Ovary (tissue), 10 donors: ENCODE measurements at places on chromosomes 12 and 14.

GRCh38 chr12:87603727-87604126 is 425.5 kb downstream of the C12orf50 start:
- H3K4me3 ChIP-seq = no peak overlapping the region
- no peak for DNase-seq
- no peak overlapping the region for H3K27ac ChIP-seq
- H3K27me3 ChIP-seq = no peaks in the 10 kb centered on the region

- no peaks in the 10 kb centered on the region for H3K36me3 ChIP-seq
- no peak for DNase-seq
- no peak overlapping the region for H3K27ac ChIP-seq
These were observed 170.9 kb downstream of the DUSP6 start for GRCh38 chr12:89181271-89181920.

GRCh38 chr12:95809000-95809680 is 18.6 kb upstream of the NTN4 start:
- H3K27ac ChIP-seq = no peak overlapping the region
- no peaks in the 10 kb centered on the region for H3K27me3 ChIP-seq
- no peaks in the 10 kb centered on the region for H3K4me1 ChIP-seq
- no peak for DNase-seq
- no peaks in the 10 kb centered on the region for H3K36me3 ChIP-seq

- no peak for DNase-seq
- H3K4me3 ChIP-seq = no peak overlapping the region
- no peak overlapping the region for H3K27ac ChIP-seq
- H3K36me3 ChIP-seq = no peaks in the 10 kb centered on the region
- H3K27me3 ChIP-seq = no peaks in the 10 kb centered on the region
These were observed 13.1 kb downstream of the KRT85 start for GRCh38 chr12:52354200-52354599.

DNA sequence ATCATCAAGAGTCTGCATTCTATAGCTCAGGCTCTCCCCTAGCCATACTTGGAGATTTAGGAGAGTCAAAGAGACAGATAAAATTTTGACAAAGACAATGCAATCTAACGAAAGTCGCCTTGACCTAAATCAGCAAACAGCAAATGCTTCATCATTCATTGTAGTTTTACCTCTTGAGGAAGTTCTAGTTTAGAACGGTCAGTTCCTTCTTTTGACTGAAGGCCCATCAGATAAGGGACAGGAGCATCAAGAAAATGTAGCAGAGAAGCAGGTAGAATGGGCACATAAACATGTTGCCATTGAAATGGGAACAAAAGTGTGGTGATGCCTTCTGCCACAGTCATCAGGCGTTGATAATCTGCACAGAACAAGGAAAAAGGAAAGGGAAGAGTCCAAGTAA is 130.9 kb downstream of the DENND5B start:
- no peak for DNase-seq
- H3K27ac ChIP-seq = no peak overlapping the region
- H3K36me3 ChIP-seq = no peaks in the 10 kb centered on the region
- peaks cover 6% of the 10 kb centered on the region for H3K4me1 ChIP-seq
- H3K27me3 ChIP-seq = no peaks in the 10 kb centered on the region

- no peak for DNase-seq
- no peak overlapping the region for H3K4me3 ChIP-seq
- no peak overlapping the region for H3K27ac ChIP-seq
- no peaks in the 10 kb centered on the region for H3K36me3 ChIP-seq
These were observed 17.8 kb downstream of the EFCAB11 start for GRCh38 chr14:89936654-89937185.

DNA sequence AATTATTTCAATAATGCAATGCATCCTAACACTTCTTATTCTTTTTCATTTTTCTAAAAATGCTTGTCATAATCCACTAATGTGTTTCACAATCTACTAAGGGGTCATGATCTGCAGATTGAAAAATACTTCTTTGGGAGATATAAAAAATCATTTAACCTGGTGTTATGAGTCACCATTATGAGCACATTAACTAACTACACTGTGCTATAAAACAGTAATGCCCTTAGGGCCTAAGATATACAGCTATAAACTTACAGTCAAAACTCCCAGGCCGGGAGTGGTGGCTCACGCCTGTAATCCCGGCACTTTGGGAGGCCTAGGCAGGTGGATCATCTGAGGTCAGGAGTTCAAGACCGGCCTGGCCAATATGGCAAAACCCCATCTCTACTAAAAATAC is 14.2 kb downstream of the ATXN2 start:
- H3K27ac ChIP-seq = no peak overlapping the region
- no peak for DNase-seq
- no peaks in the 10 kb centered on the region for H3K36me3 ChIP-seq
- no peak overlapping the region for H3K4me3 ChIP-seq

DNA sequence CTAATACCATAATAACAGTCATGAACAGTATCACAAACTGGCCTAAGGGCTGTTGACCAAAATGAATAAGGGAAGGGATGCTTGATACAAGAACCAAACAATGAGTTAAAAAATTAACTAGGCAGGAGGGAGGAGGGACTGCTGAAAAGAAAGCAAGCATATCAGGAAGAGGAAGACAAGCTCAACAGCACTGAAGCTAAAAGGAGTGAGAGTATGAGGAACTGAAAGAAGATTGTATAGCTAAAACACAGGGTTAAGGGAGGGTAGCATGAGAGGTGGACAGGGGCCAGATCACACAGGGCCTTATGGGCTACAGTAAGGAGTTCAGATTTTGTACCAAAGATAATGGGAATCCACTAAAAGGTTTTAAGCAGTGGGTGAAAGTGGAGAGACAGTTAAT is 34.1 kb downstream of the ITGA7 start:
- no peak for DNase-seq
- H3K27me3 ChIP-seq = no peaks in the 10 kb centered on the region
- H3K36me3 ChIP-seq = no peaks in the 10 kb centered on the region
- no peaks in the 10 kb centered on the region for H3K4me1 ChIP-seq

- no peak for DNase-seq
- no peaks in the 10 kb centered on the region for H3K4me1 ChIP-seq
- H3K27ac ChIP-seq = no peak overlapping the region
- no peaks in the 10 kb centered on the region for H3K27me3 ChIP-seq
- H3K4me3 ChIP-seq = no peak overlapping the region
These were observed 1002.9 kb upstream of the SEL1L start for GRCh38 chr14:82536566-82536965.

GRCh38 chr12:6279256-6279628 is 31.2 kb upstream of the PLEKHG6 start:
- H3K4me1 ChIP-seq = peaks cover 8% of the 10 kb centered on the region
- no peak for DNase-seq
- H3K36me3 ChIP-seq = no peaks in the 10 kb centered on the region
- H3K27ac ChIP-seq = no peak overlapping the region

- H3K36me3 ChIP-seq = no peaks in the 10 kb centered on the region
- no peaks in the 10 kb centered on the region for H3K4me1 ChIP-seq
- no peak overlapping the region for H3K4me3 ChIP-seq
- no peak overlapping the region for H3K27ac ChIP-seq
- no peaks in the 10 kb centered on the region for H3K27me3 ChIP-seq
These were observed 2.6 kb downstream of the CRY1 start for GRCh38 chr12:107090711-107091110.

- no peaks in the 10 kb centered on the region for H3K4me1 ChIP-seq
- no peak for DNase-seq
- no peaks in the 10 kb centered on the region for H3K27me3 ChIP-seq
- H3K4me3 ChIP-seq = no peak overlapping the region
These were observed 10.6 kb upstream of the KRT74 start for GRCh38 chr12:52584156-52584682.

DNA sequence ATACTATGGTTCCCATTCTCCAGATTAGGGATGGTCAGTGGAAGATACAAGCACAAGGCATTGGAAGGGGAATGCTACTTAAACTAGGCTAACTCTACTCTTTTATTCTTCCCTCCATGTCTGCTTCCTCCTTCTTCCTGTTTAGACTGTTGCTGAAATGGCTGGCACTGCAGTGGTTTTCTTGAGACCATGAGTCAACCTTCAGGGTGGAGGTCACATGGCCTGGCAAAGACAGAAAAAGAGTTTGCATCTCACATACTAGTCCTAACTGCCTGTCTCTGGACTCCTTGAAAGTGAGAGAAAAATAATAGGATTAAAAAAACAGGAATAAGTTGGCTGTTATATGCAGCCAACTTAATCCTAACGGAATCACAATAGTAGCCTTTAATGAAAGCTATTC is 37.0 kb downstream of the ALDH1L2 start:
- no peak overlapping the region for H3K4me3 ChIP-seq
- DNase-seq = no peak
- no peaks in the 10 kb centered on the region for H3K36me3 ChIP-seq
- no peaks in the 10 kb centered on the region for H3K4me1 ChIP-seq
- no peak overlapping the region for H3K27ac ChIP-seq

- no peak overlapping the region for H3K27ac ChIP-seq
- no peaks in the 10 kb centered on the region for H3K4me1 ChIP-seq
- peak; percentile 55 for DNase-seq
- no peak overlapping the region for H3K4me3 ChIP-seq
These were observed 20.0 kb downstream of the MAP3K9 start for GRCh38 chr14:70789361-70789760.

- no peaks in the 10 kb centered on the region for H3K4me1 ChIP-seq
- H3K36me3 ChIP-seq = no peaks in the 10 kb centered on the region
- H3K27ac ChIP-seq = no peak overlapping the region
- DNase-seq = no peak
- H3K4me3 ChIP-seq = no peak overlapping the region
These were observed 320.8 kb upstream of the CCDC196 start for GRCh38 chr14:66165337-66165736.

DNA sequence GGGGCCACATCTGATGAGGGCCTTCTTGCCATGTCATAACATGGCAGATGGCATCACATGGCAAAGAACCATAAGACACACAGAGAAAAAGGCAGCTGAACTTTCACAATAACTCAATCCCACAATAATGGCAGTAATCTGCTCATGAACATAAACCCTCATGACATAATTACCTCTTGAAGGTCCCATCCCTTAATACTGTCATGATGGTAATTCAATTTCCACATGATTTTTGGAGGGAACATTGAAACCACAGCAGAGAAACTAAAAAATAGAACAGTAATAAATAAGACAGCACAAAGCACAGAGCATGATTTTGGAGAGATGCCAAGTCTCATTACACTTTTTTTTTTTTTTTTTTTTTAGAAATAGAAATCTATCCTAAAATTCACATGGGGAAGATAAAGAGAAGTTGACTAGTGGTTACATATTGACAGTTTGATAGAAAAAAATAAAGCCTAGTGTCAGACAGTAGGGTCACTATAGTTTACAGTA is 61.8 kb upstream of the ATF7IP start:
- no peak overlapping the region for H3K4me3 ChIP-seq
- no peaks in the 10 kb centered on the region for H3K4me1 ChIP-seq
- H3K27me3 ChIP-seq = no peaks in the 10 kb centered on the region
- no peak for DNase-seq
- no peak overlapping the region for H3K27ac ChIP-seq
- no peaks in the 10 kb centered on the region for H3K36me3 ChIP-seq
